Thymus (tissue), 14 donors: ENCODE measurements at places on chromosomes 2 and 18. TPM values are rescaled to one million over a fixed set of nuclear protein-coding genes. Genes with fewer than 3 reads are reported as not detected.

Gene GCG
- 1.7 TPM for total RNA-seq

Gene PCGF1
- total RNA-seq: 14.1 TPM

Gene CDCA7
- total RNA-seq: 42.9 TPM

Gene ANKRD62
- not detected for total RNA-seq

Gene NR4A2
- 0.61 TPM for total RNA-seq

Gene ALPP
- total RNA-seq: 0.09 TPM

- peaks cover 9% of the 10 kb centered on the region for H3K36me3 ChIP-seq
- H3K4me1 ChIP-seq: peaks cover 19% of the 10 kb centered on the region
- H3K27me3 ChIP-seq: no peaks in the 10 kb centered on the region
- peak overlapping the region; percentile 84 for H3K4me3 ChIP-seq
- peak; percentile 7 for DNase-seq
These were observed 2.0 kb downstream of the XPO1 start for GRCh38 chr2:61536180-61536571.

- no peak overlapping the region for H3K4me3 ChIP-seq
- H3K27ac ChIP-seq: no peak overlapping the region
- no peaks in the 10 kb centered on the region for H3K4me1 ChIP-seq
- no peak for DNase-seq
- no peaks in the 10 kb centered on the region for H3K27me3 ChIP-seq
These were observed 8.9 kb downstream of the CCL20 start for GRCh38 chr2:227822416-227823003.

DNA sequence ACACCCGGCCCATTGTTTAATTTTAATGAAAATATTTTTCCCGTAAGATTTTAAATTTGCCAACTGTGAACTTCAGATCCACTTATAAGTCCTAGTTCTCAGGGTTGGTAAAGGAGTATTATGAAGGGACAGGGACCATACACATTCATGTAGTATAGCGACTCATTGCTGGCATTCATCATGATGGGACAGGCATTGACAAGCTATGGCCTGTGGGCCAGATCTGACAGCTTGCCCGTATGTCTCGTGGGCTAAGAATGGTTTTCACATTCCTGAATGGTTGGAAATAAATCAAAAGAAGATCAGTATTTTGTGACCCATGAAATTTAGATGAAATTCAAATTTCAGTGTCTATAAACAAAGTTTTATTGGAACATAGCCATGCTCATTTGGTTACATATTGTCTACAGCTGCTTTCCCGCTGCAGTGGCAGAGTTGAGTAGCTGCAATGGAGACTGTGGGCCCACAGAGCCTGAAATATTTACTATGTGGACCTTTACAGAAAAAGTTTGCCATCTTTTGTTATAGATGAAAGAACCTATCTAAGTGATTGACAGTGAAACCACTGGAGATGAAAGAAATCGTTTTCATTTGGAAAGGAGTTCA lies 4.1 kb downstream of the RAPGEF4 start:
- peaks cover 33% of the 10 kb centered on the region for H3K27me3 ChIP-seq
- H3K4me3 ChIP-seq: no peak overlapping the region
- H3K4me1 ChIP-seq: peaks cover 4% of the 10 kb centered on the region
- H3K36me3 ChIP-seq: no peaks in the 10 kb centered on the region
- H3K27ac ChIP-seq: no peak overlapping the region
- no peak for DNase-seq

DNA sequence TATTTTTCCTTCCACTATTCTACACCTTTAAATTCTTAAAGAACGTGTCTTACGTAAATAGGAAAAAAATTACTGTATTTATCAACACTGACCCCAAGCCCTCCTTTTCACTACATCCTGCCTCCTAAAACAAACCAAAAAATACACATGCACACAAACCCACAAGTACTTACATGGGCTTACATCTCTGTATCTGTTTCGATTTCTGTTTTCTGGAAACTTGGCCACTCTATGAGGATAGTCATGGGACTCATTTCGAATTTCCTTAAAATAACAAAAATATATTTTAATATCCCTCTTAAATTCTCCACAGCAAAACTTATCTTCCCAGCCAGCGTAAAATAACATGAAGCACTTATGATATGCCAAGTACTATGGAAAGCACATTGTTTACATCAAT lies 25.0 kb downstream of the PTPN2 start:
- H3K4me3 ChIP-seq: no peak overlapping the region
- H3K36me3 ChIP-seq: peaks cover 12% of the 10 kb centered on the region
- peaks cover 52% of the 10 kb centered on the region for H3K4me1 ChIP-seq
- H3K27me3 ChIP-seq: no peaks in the 10 kb centered on the region

DNA sequence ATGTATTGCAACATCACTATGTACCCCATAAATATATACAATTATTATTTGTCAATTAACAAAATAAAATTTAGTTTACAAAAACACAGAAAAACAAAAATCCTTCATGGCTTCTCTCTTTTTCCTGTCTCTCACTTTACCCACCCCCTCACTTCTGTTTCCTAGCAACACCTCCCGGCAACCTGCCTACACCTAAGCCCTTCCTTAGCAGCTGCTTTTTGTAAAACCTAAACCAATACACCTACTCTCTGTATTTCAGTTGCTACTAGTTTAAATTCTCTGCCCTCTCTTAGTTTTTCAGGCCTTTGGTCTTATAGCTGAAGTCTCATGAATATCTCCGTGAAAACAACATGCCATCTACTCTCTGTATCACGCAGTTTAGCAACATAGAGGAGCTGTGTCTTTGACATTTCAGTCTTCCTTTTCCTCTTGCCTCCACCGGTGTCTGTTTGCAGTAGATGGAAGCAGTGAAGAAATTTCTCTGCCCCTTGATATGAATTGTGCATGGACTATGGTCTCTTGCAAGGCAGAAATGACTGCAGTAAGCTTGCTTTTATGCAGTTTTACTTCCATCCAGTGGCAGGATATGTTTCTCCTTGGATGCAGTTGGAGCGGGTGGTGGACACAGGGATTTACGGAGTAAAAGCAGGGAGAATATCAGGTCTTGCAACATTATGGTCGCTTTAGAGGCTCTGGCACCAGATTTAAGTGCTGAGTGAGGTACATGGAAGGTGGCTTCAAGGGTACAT lies 42.0 kb upstream of the ZDBF2 start:
- DNase-seq: no peak
- no peak overlapping the region for H3K4me3 ChIP-seq
- H3K27ac ChIP-seq: no peak overlapping the region
- H3K4me1 ChIP-seq: no peaks in the 10 kb centered on the region
- H3K36me3 ChIP-seq: no peaks in the 10 kb centered on the region

DNA sequence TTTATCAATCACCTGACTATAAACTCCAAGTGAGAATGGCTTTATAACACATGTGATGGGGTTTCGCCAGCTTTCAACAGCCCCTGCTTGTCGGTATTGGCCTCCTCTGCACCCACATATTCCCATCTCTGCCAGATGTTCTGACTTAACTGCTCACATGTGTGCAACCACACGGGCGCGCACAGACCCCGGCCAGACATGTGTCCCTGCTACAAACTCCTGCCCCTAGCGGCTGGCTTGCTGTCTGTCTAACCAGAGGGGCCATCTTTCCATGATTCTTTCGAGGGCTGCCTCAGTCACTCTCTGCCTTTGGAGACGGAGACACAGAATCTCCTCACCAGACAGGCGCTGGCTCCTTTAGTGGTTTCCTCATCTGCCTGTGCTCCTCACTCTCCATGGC lies 15.3 kb downstream of the STON1 start:
- H3K36me3 ChIP-seq: no peaks in the 10 kb centered on the region
- H3K27ac ChIP-seq: no peak overlapping the region
- no peak for DNase-seq
- no peaks in the 10 kb centered on the region for H3K4me1 ChIP-seq

DNA sequence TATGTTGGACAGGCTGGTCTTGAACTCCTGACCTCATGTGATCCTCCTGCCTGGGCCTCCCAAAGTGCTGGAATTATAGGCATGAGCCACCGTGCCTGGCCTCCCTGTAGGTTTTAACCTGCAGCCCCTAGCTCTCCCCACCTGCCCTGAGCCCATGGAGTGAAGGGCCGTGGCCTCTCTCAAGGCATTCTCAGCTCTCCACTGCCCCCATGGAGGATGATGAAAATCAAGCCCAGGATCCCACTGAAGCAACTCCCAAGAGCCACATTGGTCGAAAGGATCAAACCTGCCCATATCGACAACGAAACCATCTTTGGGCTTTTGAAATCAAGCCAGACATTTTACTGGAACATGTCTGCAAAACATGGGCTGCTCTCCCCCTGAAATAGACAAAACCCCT lies 22.4 kb upstream of the CREG2 start:
- no peaks in the 10 kb centered on the region for H3K36me3 ChIP-seq
- no peak overlapping the region for H3K4me3 ChIP-seq
- DNase-seq: no peak
- no peaks in the 10 kb centered on the region for H3K27me3 ChIP-seq

DNA sequence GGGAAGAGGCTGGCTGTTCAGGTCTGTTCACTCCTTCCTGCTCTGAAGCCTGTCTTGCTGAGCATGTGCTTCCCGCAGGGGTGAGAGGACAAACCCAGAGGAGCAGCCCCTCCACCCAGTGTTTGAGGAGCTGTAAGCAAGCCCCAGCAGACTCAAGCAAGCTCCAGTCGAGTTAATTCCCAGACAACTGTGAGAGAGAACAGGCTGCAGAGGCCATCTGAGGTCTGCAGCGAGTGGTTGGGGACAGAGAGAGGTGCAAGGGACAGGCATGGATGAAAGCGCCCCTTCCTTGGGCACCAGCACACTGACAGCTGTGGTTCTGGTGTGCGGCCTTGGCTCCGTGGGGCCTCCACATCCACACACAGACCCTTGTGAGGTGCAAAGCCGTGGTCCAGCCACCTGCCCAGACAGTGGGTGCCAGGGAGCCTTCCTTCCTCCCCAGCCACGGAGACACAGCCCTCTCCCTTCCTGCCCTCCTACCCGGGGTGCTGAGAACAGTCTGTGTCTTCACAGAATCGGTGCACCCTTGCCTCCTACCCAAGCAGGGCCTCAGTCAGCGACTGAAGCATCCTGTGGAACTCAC lies 36.2 kb downstream of the MAL start:
- H3K36me3 ChIP-seq: no peaks in the 10 kb centered on the region
- H3K4me3 ChIP-seq: no peak overlapping the region
- H3K27me3 ChIP-seq: no peaks in the 10 kb centered on the region
- no peak for DNase-seq

DNA sequence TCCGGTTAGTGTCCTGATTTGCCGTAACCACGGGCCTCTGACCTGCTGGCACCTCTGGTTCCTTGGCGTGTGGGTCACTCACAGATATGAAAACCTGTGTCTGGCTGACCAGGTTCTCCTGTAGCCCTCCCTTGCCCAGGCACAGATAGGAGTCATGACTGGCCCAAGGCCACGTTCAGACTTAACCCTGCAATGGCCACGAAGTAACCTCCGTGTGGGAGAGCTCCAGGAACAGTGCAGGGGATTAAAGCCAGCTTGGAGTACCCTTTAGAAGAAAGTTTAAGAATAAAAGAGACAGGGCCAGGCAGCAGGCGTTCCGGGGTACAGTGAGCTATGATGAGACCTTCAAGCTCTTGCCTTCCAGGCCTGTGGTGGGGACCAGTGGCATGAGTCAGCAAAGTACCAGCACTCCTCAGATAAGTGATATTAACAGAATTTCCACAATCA lies 25.5 kb downstream of the CENPO start:
- no peak overlapping the region for H3K4me3 ChIP-seq
- H3K27me3 ChIP-seq: no peaks in the 10 kb centered on the region
- no peak overlapping the region for H3K27ac ChIP-seq
- no peak for DNase-seq
- peaks cover 87% of the 10 kb centered on the region for H3K36me3 ChIP-seq

DNA sequence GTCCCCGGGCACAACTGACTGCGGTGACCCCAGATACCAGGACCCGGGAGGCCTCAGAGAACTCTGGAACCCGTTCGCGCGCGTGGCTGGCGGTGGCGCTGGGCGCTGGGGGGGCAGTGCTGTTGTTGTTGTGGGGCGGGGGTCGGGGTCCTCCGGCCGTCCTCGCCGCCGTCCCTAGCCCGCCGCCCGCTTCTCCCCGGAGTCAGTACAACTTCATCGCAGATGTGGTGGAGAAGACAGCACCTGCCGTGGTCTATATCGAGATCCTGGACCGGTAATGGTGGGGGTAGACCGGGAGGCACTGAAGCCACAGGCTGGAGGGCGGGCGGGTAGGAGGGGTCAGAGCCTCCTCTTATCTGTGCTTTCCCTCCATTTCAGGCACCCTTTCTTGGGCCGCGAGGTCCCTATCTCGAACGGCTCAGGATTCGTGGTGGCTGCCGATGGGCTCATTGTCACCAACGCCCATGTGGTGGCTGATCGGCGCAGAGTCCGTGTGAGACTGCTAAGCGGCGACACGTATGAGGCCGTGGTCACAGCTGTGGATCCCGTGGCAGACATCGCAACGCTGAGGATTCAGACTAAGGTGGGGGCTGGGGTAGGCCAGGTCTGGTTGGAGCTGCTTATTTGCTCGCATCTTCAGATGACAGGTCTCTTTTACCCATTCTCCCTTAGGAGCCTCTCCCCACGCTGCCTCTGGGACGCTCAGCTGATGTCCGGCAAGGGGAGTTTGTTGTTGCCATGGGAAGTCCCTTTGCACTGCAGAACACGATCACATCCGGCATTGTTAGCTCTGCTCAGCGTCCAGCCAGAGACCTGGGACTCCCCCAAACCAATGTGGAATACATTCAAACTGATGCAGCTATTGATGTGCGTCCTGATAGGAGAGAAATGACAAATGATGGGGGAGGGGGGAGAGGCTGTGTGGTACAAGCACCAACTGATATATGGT lies 780 bp downstream of the HTRA2 start:
- no peak for DNase-seq
- peaks cover 31% of the 10 kb centered on the region for H3K4me1 ChIP-seq
- no peaks in the 10 kb centered on the region for H3K27me3 ChIP-seq
- H3K4me3 ChIP-seq: peak overlapping the region; percentile 80
- H3K27ac ChIP-seq: peak overlapping the region; percentile 93

GRCh38 chr2:12636837-12637581 lies 79.7 kb upstream of the TRIB2 start:
- H3K4me3 ChIP-seq: no peak overlapping the region
- no peak for DNase-seq
- no peaks in the 10 kb centered on the region for H3K4me1 ChIP-seq
- no peak overlapping the region for H3K27ac ChIP-seq

- H3K27ac ChIP-seq: no peak overlapping the region
- no peaks in the 10 kb centered on the region for H3K4me1 ChIP-seq
- H3K27me3 ChIP-seq: no peaks in the 10 kb centered on the region
These were observed 168.0 kb upstream of the REV1 start for GRCh38 chr2:99657691-99658258.

DNA sequence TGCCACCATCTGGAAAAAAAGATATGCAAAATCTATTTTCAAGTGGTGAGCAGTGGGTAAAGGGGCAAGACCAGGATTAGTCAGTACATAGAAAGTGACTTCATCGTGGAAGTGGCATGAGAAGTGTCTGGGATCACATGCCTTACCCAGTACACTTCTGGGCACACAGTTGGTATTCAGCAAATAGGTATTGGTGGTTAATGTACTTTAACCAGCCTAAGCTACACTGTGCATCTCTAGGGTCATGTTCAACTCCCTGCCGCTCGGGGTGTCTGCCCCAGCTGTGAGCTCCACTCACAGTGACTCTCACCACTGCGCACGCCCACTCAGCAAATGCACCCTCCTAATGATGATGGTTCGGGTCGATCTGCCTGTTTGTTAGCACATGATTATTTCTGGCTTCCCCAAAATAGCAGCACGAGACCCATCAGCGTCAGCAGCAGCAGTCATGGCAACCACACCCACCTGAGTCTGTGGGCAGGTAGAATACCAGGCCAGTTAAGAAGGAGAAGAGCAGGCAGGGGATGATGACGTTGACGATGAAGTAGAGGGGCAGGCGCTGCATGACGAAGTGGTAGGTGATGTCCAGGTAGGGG lies 11.1 kb downstream of the CHRNA1 start:
- no peaks in the 10 kb centered on the region for H3K4me1 ChIP-seq
- H3K4me3 ChIP-seq: no peak overlapping the region
- no peaks in the 10 kb centered on the region for H3K36me3 ChIP-seq
- no peak overlapping the region for H3K27ac ChIP-seq
- H3K27me3 ChIP-seq: no peaks in the 10 kb centered on the region
